ENCODE measurements at places on chromosomes 11 and 22.

DNA sequence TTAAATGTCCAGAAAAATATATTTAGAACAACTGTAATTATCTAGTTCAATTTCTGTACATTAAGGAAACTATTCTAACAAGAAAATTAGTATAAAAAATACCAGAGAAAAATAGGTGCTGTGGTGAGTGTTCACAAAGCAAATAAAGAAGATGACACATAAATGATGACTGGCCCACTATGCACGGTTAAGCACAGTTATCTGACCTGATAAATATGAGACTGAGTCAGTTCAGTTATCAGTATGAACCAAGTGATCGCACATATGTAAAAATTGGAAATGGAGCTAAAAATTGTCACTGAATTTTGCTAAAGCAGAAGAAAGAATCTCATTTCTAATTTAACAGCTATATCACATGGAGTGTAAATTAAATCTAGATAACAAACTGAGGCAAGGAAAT is 18.8 kb upstream of the MAML2 start:
- no peak for DNase-seq

DNA sequence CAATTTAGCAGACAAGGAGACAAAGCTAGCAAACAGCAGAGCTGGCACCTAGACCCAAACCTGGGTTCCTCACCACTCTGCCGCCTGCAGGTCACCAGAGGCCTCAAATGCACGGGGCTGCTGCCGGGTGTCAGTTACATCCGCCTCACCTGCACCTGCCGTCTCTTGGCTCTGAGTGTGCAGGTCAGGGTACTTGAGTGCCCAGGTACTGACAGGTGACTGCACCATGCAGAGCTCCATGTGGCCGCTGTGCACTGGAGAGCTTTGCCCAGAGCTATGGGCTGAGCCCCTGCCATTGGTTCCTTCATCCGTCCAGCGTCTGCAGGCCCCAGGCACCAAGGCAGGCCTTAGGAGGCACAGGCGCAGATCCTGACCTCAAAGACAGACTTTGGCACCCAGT is 35.0 kb downstream of the PDGFB start:
- no peak for DNase-seq

GRCh38 chr11:2551131-2551530 is 106.3 kb downstream of the KCNQ1 start:
- DNase-seq = no peak

GRCh38 chr11:7089328-7090251 is 792 bp downstream of the RBMXL2 start:
- no peak for DNase-seq

DNA sequence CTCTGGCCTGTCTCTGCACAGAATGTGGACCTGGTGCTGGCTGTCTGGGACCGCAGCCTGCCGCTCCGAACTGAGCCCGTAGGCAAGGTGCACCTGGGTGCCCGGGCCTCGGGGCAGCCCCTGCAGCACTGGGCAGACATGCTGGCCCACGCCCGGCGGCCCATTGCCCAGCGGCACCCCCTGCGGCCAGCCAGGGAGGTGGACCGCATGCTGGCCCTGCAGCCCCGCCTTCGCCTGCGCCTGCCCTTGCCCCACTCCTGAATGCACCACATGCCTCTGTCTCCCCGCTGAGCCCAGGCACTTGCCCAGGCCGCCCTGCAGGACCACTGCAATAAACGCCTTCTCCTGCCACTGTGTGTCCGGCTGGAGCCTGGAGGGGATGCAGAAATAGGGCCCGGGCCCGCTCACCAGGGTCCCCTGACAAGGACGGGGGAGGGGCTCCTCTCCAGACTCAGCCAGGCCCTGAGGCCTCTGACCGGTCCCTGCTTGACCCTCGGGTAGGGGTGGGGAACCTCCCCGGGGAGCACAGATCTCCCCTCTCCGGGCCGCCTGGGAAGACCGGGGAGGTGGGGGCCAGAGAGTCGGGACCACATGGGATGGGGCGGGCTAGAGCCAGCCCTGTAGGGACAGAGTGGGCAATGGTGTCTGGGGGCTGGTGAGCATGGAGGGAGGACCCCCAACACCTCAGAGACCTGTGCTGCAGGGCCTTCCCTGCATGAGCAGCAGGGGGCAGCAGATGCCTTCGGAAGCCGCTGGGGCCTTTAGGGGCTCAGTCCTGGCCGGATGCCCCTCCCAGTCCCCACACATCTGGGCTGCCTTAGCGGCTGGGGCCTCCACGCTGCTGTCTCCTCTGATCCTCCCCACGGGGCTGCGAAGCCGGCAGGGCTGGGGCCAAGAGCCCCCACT is 1.4 kb upstream of the TNNI2 start:
- no peak for DNase-seq

- DNase-seq = no peak
Measured at GRCh38 chr11:25247336-25247735, 750.5 kb downstream of the LUZP2 start.

- DNase-seq = no peak
Measured at GRCh38 chr11:7967826-7968225, 2.6 kb upstream of the NLRP10 start.

- no peak for DNase-seq
Measured at GRCh38 chr11:118917481-118918127, 8.1 kb downstream of the BCL9L start.

DNA sequence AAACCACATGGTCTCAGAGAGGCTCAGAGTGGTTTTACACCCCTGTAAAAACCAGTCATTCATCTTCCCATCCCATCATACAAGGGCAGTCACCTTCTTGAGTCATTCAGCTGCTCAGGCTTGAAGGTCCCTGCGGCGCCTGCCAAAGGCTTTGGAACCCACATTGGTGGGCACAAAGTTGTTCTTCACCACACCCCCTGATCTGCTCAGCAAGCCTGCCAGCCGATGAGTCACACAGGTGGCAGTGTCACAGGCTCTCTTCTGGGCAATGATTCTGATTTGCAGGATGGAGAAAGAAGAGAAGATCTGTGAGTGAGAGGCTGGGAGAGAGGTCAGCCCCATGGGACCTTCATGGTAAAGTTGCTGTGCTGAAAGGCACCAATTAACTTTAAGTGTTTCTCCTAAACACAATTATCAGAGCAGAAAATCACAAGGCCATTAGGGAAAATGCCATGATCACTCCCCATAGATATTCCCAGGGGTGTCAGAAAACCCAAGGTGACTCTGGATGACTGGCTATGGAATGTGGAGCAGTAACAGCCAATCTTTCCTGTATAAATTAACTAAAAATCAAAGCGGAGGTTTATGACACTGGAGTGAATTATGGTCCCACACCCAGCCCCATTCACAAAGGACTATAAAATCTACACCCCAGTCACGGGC is 4.4 kb downstream of the CALCA start:
- DNase-seq = no peak

DNA sequence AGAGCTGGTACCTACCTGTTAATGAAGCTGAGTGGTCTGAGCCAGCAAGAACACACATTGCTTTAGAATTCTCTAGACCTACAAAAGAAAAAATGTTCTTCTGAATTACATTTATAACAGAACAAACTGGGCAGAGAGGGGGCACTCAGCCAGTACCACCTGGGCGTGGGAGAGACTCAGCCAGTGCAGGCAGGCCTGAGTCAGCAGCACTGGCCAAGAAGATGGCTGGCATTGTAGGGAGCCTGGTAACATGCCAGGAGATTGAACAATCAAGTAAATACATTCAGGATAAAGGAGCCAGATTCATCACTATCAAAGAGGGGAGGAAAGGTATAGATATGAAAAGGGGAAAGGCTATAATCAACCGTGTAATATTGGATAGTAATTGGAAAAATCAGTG is 19.9 kb downstream of the SERGEF start:
- no peak for DNase-seq

GRCh38 chr11:66080055-66080817 is 10.2 kb downstream of the PACS1 start:
- no peak for DNase-seq

- no peak for DNase-seq
Measured at GRCh38 chr11:96054870-96055705, 131.2 kb upstream of the MTMR2 start.

DNA sequence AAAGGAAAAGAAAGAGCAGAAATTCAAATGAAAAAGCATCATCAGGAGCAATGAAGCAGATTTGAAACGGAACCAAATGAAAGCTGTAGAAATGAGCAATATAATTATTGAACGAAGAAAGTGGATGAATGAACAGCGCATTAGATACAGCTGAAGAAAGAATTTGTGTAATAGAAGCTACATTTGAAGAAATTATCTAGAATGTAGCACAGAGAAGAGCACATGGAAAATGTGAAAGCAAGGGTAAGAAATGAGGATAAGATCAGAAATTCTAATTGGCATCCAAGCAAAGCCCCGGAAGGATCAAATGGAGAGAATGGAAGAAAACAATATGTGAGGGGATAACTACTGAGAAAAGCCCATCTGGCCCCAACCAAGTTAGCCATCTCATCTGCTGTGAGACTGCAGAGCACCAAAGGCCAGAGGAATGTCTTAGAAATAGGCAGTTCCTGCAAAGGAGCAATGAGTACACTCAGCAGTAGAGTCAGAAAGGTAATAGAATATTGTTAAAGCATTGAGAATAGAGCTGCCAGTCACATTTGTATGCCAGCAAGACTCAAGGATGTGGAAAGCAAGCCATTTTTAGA is 51.9 kb downstream of the MED15 start:
- no peak for DNase-seq

DNA sequence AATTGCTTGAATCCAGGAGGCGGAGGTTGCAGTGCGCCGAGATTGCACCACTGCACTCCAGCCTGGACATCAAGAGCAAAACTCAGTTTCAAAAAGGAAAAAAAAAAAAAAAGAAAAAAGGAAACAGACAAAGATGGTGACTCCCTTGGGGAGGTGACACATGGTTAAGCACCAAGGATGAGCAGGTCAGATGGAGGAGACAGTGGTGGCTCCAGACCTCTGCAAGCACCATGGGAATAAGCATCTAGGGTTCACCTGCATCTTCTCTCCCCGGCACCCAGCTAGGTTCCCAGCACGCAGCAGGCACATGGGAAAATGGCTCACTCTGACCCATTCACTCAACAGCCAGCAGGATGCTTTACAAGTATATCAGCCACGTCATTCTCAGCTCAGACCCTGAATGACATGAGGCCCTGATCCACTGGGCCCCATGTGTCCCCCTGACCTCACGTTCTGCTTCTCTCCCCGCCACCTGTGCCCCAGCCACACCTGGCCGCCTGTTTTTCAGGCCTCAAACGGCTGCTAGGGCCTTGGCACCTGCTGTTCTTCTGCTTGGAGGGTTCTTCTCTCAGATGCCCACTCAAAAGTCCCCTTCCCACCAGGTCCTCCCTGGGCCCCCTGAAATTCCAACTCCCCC is 24.2 kb downstream of the A4GALT start:
- DNase-seq = no peak

GRCh38 chr22:46541536-46541935 is 4.1 kb upstream of the CELSR1 start:
- DNase-seq = no peak

DNA sequence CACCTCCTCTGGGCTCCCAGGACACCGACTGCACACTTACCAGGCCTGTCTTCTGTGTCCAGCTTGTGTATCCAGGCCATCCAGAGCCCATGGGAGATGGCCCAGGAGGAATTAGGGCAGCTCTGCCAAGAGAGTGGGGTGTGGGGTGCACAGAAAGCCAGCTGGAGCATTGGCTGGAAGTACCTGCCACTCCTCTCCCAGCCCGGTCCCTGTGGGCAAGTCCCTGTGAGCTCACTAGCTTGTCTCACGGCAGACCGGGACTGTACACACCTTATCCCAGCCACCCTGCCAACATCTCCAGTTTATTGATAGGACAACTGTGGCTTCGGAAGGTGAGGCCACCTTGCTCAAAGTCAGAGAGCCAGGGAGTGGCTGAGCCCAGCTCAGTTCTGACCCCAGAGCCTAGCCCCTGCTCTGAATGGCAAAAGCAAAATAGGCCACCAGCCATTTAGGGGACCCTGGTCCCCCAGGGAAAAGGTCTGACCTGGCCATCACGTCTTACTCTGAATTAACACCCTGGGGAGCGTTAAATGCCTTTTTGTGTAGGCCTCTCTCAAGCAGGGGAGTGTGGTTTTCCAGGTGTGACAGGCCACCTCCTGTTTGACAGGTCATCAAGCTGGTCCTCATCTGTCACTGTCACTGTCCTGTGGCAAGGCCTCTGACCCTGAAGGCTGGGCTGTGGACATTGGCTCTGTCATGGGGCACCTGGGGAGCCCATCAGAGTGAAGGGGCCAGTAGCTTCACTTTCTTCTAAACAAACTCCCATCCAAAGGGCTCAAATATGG is 15.1 kb downstream of the UQCR10 start:
- no peak for DNase-seq

GRCh38 chr11:76707293-76707825 is 36.8 kb upstream of the LRRC32 start:
- DNase-seq = no peak

DNA sequence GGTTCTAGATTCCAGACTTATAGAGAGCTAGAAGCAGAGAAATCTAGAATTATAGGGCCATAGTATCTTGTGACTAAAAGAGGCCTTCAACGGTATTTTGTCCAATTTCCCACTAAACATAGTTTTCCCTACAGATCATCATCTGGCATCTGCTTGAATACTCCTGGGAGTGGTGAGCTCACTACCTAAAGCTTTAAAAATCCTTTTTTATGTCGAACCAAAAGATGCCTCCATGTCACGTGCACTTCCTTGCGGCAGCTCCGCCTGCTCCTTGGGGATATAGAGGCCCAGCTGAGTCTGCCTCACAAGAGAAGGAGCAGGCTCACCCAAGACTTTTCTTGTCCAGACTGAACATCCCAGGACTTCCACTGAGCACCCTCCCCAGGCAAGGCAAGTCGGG is 4.3 kb upstream of the MB start:
- DNase-seq = no peak

- no peak for DNase-seq
Measured at GRCh38 chr22:30326255-30326705, 461 bp downstream of the TBC1D10A start.

- DNase-seq = no peak
Measured at GRCh38 chr11:73957654-73958361, 7.0 kb downstream of the DNAJB13 start.

GRCh38 chr11:16818284-16818683 is 79.8 kb downstream of the C11orf58 start:
- no peak for DNase-seq

DNA sequence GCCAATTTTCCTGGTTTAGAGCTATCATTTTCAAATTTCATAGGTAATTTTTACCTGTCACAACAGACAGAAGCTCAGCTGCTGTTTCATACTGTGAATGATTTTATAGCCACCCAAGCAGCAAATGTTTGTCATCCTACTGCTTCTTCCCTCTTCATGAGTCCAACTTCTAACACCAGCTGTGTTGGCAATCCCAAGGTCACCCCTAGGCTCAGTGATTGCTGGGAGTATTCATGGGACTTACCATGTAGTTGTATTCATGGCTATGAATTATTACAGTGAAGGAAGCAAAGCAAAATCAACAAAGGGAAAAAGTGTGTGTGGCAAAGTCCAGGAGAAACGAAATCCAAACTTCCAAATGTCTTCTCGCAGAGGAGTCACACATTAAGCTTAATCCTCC is 28.5 kb downstream of the CUL5 start:
- no peak for DNase-seq

GRCh38 chr22:16601437-16602223 is 9.0 kb upstream of the CCT8L2 start:
- DNase-seq = no peak

GRCh38 chr22:36088292-36088691 is 59.7 kb upstream of the RBFOX2 start:
- no peak for DNase-seq

- DNase-seq = no peak
Measured at GRCh38 chr11:10314199-10315072, 9.6 kb downstream of the ADM start.

Measured in esophagus squamous epithelium (tissue), 5 donors.